Kidney epithelial cell (primary cell): ENCODE measurements at places on chromosomes 4 and X. TPM values are rescaled to one million over a fixed set of nuclear protein-coding genes. Genes with fewer than 3 reads are reported as not detected.

DNA sequence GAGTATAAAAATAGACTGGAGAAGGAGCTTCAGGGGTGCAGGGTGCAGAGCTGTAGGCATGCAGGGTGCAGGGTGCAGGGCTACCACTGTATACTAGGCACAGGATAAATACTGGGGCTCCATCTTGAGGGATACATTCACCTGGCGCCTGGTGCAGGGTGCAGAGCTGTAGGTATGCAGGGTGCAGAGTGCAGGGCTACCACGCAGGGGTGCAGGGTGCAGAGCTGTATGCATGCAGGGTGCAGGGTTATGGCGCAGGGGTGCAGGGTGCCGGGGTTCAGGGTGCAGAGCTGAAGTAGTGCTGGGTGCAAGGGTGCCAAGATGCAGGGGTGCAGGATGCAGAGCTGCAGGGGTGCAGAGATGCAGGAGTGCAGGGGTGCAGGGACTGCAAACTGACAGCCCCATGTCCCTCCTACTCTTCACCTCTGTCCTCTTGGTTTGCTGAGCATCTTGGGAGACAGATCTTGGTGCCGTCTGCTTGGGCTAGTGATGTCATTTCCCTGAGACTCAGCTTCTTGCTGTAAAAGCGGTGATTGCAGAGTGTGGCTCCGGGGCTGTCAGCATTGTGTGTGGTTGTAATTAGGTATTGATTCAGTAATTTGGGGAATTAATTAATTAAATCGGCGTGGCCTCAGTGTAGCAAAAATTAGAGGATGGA is 91.2 kb downstream of the ADRA2C start:
- no peak for DNase-seq

DNA sequence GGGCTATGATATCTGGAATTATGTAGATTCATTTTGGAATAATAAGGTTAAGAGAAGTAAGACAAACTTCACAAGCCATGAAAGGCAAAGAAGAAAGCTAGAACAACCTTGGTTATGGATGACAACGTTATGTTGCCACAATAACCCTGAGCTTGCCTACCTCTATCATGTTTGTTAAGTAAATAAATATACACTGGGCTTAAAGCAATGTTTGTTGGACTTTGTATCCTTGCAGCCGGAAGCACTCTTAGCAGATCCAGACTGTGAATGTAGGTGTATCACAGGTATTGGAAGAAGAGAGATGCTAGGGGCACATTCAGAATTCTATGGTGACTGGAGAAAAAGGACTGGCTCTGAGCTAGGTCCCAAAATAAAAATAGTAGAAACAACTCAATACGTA is 214.4 kb downstream of the HS3ST1 start:
- DNase-seq, result no peak

DNA sequence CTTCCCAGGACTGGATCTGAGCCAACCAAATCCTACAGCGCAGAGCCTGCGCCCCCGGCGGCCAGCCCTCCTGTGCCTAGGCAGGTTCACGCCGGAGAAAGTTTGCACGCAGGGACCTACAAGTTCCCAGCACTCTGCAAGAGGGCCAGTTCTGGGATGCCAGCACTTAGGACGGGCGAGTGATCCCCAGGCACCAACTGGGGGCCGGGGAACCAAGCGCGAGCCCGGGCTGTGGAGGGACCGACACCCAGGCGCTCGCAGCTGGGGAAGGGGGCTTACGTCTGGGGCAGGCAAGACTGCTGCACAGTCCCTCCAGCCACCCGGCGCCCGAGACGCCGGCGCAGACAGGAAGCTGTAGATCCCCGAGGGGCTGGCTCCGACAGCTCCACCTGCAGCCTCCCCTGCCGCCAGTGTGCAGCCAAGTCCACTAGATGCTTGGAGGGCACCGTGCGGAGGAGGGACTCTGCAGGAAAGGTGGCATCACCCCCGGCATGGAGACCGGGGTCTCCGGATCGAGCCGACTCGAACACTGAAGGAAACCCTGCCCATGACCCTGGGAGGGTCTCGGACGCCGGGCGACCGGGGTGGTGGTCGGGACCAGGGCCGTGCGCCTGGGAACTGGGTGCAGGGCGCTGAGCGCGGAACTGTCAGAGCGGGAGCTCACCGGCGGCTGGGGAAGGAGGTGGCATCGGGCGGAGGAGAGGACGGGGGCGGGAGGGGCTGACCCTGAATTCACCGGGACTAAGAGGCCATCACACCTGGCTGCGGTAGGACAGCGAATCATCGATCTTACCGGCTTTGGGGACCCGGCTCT is 566 bp downstream of the CORIN start:
- DNase-seq, result no peak

- no peak for DNase-seq
Observed at GRCh38 chr4:150005537-150005936, 72.7 kb upstream of the DCLK2 start.

DNA sequence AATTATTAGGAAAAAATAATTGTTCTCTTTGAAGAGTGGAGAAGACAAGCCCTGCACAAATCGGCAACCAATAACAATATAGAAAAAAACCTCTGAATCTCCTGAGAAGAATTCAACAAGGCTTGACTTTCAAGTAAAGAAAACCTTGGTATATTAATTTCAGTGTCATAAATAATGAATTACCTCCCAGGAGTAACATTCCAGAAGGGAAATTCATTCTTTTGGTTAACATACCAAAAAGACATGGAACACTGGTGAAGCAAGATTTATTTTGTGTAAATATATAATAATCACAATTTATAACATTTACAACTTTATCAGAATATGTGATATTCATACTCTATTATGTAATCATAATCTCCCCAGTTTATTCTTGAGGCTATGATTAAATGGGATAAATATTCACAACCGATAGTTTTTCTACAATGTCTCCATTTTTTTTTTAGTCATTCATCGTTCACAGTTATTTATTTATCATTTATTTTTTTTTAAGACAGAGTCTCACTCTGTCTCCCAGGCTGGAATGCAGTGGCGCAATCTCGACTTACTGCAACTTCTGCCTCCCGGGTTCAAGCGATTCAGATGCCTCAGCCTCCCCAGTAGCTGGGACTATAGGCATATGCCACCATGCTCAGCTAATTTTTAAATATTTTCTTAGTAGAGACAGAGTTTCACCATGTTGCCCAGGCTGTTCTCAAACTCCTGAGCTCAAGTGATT is 53.0 kb upstream of the RPS6KA6 start:
- DNase-seq, result no peak

GRCh38 chr4:82705928-82706300 is 92.7 kb downstream of the SCD5 start:
- no peak for DNase-seq

- no peak for DNase-seq
Observed at GRCh38 chrX:40170830-40171512, 73.2 kb upstream of the BCOR start.

DNA sequence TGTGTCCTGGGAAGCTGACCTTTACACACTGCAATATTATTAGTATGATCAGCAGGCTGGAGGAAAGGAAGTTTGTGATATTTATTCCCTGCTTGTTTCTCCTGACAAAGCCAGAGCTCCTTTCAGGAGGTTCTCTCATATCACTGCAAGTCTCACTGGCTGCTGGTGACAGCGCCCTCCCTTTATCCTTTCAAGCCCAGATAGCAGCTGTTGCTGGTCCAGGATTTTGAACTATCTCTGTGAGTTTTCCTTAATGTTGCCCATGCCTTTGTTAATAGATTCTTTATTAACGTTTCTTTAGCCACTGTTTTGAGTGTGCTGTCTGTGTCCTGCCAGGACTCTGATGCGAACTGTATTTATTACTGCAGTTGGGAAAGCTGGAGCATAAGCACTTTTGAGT is 518.7 kb downstream of the C4orf33 start:
- no peak for DNase-seq

- DNase-seq, result no peak
Observed at GRCh38 chr4:12993923-12994322, 490.2 kb downstream of the RAB28 start.

- DNase-seq, result no peak
Observed at GRCh38 chrX:10479508-10479907, 140.9 kb downstream of the MID1 start.

DNA sequence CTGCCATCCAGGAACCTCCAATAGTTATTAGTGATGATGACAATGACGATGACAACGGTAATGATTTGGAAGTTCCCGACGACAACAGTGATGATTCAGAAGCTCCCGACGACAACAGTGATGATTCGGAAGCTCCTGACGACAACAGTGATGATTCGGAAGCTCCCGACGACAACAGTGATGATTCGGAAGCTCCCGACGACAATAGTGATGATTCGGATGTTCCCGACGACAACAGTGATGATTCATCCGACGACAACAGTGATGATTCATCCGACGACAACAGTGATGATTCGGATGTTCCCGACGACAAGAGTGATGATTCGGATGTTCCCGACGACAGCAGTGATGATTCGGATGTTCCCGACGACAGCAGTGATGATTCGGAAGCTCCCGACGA is 14.7 kb downstream of the CXCR3 start:
- DNase-seq, result no peak

- DNase-seq, result no peak
Observed at GRCh38 chrX:155995321-155995875, 2.1 kb upstream of the IL9R start.

- DNase-seq, result no peak
Observed at GRCh38 chr4:130814896-130815295, 1718.9 kb downstream of the C4orf33 start.

DNA sequence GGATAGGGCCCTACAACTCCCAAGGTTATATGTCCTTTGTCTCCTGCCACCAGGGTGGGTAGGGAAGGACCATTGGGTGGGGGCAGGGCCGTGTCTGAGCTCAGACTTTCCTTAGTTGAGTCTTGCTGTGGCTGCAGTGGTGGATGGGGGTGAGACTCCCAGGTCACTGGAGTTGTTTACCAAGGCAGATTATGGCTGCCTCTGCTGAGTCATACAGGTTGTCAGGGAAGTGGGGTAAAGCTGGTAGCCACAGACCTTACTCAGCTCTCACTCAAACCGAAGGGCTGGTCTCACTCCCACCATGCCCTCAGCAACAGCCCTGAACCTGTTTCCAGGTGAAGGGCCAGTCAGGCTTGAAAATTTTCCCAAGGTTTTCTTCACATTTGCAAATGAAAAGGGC is 58.8 kb upstream of the FAAH2 start:
- no peak for DNase-seq

DNA sequence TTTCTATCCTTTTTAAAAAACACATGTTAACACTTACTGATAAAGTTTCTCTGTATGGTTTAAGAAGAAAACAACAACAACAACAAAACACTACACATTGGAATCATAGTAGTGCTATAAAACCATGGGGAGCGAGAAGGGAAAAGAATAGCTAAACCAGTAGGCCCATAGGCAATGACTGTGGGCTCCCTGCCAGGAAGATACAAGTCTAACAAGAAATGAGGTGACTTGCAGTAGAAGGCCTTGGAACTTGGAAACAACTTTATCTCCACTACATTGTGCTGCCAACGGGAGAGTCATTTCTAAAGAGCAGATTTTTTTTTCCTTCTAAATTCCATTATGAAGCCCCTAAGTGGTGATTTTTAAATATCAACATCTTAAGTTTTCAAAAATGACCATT is 78.0 kb downstream of the GPC4 start:
- DNase-seq, result no peak

- DNase-seq, result no peak
Observed at GRCh38 chr4:41852229-41852628, 83.0 kb upstream of the TMEM33 start.

GRCh38 chr4:124650614-124651013 is 61.9 kb downstream of the ANKRD50 start:
- no peak for DNase-seq

DNA sequence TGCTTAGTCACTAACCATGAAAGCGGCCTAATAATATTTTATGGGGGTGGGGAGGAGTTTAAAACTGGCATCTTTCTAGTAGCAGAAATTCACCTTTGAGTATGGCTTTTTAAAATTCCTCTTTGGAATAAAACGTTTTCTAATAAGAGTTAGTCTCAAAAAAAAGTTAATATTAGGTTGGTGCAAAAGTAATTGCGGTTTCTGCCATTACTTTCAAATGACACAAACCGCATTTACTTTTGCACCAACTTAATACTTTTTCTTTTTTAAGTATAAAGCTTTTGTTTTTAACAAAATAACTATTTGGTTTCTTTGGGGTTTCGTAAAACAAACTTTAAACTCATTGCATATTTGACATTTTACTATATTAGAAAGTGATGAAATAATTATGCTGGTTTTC is 68.4 kb downstream of the FBXO8 start:
- DNase-seq, result no peak

DNA sequence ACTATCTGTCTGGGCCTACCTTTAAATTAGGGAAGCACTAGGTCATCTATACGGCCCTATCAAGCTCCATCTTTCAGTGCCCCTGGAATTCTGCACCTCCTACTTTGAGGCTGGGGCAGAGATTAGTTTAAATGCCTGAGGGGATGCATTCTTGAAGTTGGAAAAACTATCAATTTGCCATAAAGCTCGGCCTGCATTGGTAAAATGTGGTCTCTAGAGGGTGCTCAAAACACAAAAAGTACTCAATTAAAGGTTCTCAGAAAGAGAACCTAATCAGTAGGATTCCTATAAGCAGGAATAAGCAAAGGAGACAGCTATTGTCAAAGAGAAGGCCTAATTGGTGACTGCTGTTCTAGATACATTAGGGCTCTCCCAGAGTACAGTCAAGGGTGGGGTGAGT is 111.7 kb downstream of the AMER1 start:
- DNase-seq, result no peak

GRCh38 chrX:10507181-10507580 is 113.2 kb downstream of the MID1 start:
- DNase-seq, result no peak

DNA sequence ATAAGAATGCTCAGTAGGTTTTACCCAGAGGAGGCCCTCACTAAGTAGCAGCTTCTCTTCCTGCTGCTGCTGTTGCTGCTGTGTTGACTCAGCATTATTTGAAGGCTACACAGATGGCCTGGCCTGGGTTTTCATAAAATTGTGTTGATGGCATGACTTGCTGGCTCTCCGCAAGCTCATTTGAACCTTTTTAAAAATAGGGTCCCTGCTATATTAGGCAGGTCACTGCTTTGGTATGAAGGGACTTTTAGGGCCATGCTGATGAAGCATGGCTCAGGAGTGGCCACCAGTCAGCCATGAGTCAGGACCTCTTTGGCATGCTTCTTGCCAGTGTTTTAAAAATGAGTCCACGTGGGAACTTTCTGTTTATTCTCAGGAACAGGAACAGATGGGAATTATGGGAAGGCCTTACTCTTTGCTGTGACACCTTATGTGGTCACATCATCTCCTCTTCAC is 128.7 kb downstream of the MID1IP1 start:
- peak; percentile 7 for DNase-seq

- no peak for DNase-seq
Observed at GRCh38 chrX:77622672-77623071, 163.3 kb downstream of the ATRX start.

COPS4 gene
- 27.6 and 39.5 TPM in 2 replicates for total RNA-seq

HS3ST1 gene
- 2.4 and 3.6 TPM in 2 replicates for total RNA-seq

NALF2 gene
- 3.6 and 4.6 TPM in 2 replicates for total RNA-seq

GAGE2A gene
- total RNA-seq, result not detected in 2 replicates

TBC1D9 gene
- 34.6 and 38.5 TPM in 2 replicates for total RNA-seq

P2RY8 gene
- not detected in 2 replicates for total RNA-seq

EVC2 gene
- total RNA-seq, result 12.6 and 14.7 TPM in 2 replicates

IL3RA gene
- 1.2 and 9.7 TPM in 2 replicates for total RNA-seq

ETDA gene
- total RNA-seq, result not detected in 2 replicates

HTN1 gene
- total RNA-seq, result not detected in 2 replicates

TMEM187 gene
- total RNA-seq, result 6.7 and 11.9 TPM in 2 replicates
